Hindlimb muscle (tissue), 1 donor: ENCODE measurements at places on chromosomes 12 and 14.

GRCh38 chr12:65784289-65785015 lies 39.8 kb upstream of the HMGA2 start:
- DNase-seq: no peak

- DNase-seq: no peak
Measured at GRCh38 chr12:31023271-31023724, 50.4 kb upstream of the DDX11 start.

GRCh38 chr14:104820669-104821228 lies 19.8 kb downstream of the ZBTB42 start:
- no peak for DNase-seq

GRCh38 chr12:90679674-90680073 lies 275.3 kb downstream of the CCER1 start:
- no peak for DNase-seq

GRCh38 chr14:71642715-71643114 lies 289.5 kb upstream of the RGS6 start:
- DNase-seq: no peak

GRCh38 chr14:89409961-89410360 lies 7.1 kb downstream of the FOXN3 start:
- DNase-seq: no peak

DNA sequence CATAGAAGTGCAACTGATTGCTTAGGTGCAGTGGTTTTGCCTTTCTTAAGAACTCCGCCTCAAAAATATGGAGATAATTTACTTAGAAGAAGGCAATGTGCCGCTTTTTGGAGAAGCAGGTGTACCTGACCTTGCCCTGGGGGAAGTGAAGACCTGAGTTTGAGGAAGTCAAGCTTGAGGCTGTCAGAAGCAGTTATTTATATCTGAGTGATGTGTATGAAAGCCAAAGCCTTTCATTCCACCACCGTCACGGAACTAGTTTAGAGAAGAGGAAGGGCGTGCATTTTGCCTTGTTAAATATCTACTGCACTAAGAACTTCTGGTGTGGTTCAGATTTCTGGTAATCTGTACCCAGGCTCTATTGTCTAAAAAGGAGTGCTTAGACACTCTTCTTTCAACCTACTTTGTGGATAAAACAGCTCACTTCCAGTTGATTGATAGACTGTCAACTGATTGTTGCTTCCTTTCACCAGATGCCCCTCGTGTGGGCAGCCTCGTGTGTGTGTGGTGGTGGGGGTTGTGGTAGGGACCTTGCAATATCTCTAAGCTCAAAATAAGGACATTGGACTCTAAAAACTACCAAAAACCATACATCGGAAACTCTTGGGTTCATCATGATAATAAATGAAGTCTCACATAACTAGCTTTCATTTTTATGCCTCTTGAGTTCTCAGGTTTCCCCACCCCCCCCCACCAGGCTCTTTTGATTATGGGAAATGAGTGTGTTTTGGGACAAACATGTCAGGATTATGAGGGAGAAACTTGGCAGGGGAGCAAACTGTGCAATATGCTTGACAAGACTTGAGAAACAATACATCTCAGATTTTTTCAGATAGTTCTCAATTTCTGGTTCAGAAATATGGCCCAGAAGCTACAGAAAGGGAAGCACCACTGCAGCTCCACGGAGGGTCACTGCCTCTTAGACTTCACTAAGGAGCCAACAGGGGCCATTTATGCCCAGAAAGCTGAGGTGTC lies 78.6 kb downstream of the ARF6 start:
- peak; percentile 29 for DNase-seq

DNA sequence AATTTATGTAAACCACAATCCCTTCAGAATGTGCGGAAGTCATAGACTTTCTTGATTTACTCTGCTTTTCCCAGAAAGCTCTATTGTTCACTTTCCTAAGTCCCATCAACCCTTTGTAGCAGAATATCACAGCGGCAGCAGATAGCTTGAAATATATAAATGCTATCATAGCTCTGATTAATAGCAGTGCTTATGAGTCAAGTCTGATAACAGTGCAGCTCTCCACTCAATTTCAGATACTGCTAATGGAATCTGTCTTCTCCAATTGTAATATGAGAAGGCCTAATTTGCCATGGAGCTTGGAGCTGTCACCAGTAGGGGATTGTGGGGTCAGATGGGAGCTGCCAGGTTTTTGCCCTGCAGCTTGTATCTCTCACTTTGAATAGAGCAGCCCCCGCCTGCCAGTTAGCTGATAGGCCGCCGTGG lies 10.9 kb downstream of the TMEM260 start:
- no peak for DNase-seq

DNA sequence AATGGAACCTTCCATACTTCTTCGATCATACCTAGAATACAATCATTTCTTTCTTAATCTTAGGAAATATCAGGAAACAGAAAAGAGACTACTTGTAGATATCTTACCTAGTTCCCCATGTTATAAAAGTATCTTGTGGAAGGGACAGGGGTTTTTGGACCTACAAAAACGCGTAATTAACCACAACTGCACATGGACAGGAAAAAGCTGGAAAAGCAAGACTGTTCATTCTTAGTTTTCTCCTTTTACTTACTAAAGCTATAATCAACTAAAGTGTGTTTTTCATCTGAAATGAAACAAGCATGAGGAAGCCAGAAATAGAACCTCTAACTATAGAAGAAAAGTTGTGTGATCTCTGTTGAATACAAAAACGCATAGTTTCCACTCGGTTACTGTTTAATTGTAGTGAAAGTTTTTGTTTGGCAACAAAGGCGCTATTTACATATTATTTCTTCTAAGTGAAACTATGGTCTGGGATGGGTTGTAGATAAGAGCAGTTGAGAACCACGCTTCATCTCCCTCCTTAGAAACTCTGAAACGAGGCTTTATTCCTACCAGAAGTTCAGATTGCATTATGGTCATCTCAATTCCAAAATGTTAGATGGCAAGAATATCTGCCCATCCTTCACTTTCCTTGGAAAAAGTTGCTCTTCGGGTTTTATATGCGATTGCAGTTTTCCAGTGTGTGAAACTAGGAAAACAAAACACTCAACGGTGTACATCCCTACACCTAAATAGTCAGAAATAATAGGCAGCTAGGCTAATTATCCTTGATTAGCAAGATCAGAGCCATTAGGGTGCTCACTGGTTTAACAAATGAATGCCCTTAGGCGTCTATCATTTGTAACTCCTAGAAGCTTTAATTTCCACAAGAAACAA lies 1.1 kb downstream of the BCAT1 start:
- DNase-seq: peak; percentile 36
